A549 treated with Hydrocortisone at 1 μM for 4 hours (cell line): ENCODE measurements at places on chromosomes 6 and 20. TPM values are rescaled to one million over a fixed set of nuclear protein-coding genes. Genes with fewer than 3 reads are reported as not detected.

Gene SIRPA
- total RNA-seq, result 20.8 to 26.4 TPM (median 22.9 TPM) in 5 replicates

Gene ENPP1
- 1.2 to 1.6 TPM (median 1.6 TPM) in 5 replicates for total RNA-seq

Gene DUSP22
- total RNA-seq, result 13.1 to 15.0 TPM (median 14.2 TPM) in 5 replicates

Gene HTR1E
- total RNA-seq, result not detected in 5 replicates

Gene TASP1
- total RNA-seq, result 8.9 to 12.2 TPM (median 9.8 TPM) in 5 replicates

Gene SLC13A3
- 0.09 to 0.14 TPM in 2 of 5 replicates, not detected in the others for total RNA-seq

Gene ECT2L
- not detected in 5 replicates for total RNA-seq

Gene CPNE5
- 0.12 to 0.16 TPM (median 0.14 TPM) in 5 replicates for total RNA-seq

Gene OR5V1
- not detected in 5 replicates for total RNA-seq

Gene GCNT2
- total RNA-seq, result 4.6 to 7.8 TPM (median 4.9 TPM) in 5 replicates
